Esophagus squamous epithelium (tissue), 5 donors: ENCODE measurements at places on chromosomes 16 and 17.

- no peak for DNase-seq
These were observed 2.8 kb downstream of the KDM6B start for GRCh38 chr17:7836596-7837407.

- DNase-seq: no peak
These were observed 106.5 kb downstream of the MRM1 start for GRCh38 chr17:36707904-36708303.

GRCh38 chr16:67240506-67240905 is 6.8 kb downstream of the FHOD1 start:
- no peak for DNase-seq

- DNase-seq: no peak
These were observed 14.2 kb downstream of the AXIN2 start for GRCh38 chr17:65547253-65547670.

GRCh38 chr17:62064029-62064790 is 868 bp downstream of the MED13 start:
- no peak for DNase-seq

DNA sequence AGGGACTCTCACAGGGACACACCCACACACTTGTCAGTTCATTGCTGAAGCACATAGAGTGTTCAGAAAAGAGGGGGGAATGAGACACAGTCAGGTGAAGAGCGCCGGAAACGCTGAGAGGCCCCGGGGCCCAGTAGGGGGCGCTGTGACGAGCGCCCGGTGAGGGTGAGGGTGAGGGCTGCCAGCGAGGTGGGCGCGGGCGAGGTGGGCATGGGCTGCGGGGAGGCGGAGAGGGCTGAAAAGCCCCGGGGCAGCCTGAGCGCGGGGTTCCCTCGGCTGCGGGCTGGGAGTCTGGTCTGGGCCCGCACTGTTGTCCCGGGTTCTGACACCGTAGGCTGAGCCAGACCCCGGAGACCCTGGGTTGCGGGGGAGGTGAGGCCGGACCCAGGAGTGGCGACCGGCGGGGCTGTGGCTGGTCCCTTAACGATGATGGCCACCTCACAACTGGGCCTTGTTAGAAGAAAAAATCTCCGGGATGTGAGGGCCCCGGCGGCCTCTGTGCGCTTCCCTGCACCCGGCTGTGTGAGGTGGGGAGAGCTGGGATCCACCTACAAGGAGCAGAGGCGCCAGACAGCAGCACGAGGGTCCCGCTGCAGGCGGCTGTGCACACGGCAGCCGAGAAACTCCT is 91.4 kb downstream of the C16orf78 start:
- DNase-seq: no peak

DNA sequence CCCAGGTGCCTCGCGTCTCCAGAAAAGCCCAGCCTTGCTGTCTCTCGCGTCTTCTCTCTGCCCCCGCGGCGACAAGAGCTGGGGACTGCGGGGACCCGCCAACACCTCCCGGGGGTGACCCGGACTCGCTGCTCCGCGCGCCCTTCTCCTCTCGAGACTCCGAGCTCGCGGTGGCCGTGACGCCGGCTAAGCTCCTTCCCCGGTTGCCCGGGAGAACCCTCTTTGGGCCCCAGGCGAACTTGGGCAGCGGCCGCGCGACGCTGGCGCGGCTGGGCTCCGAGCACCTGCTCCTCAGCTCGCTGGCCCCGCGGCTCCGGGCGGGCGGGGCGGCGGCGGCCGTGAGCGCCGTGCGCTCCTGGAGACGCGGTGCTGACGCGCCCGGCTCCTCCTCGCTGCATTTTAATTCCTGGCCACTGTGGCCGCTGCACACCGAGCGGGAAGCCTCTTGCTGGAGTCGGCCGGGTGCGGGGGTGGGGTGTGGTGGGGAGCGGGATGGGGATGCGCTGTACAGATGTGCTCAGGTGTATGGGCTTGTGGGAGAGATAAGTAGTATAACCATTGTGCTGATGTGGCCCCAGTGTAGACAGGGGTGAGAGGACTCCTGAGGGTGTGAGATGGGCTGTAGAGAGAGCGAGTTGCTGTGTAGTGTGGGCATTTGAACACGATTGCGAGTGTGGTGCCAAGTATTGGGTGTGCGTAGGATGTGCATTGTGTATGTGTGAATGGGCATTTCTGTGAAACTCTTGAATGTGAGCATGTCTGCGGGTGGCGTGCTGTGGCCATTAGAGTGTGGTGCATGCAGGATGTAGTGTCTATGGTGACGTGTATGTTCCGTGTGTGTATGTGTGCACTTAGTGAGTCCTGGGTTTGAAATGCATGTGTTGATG is at the start of gene ASIC2:
Gene ASIC2 (minus strand): TSS at position 315 of the 887 bp plus-strand sequence.
- no peak for DNase-seq

DNA sequence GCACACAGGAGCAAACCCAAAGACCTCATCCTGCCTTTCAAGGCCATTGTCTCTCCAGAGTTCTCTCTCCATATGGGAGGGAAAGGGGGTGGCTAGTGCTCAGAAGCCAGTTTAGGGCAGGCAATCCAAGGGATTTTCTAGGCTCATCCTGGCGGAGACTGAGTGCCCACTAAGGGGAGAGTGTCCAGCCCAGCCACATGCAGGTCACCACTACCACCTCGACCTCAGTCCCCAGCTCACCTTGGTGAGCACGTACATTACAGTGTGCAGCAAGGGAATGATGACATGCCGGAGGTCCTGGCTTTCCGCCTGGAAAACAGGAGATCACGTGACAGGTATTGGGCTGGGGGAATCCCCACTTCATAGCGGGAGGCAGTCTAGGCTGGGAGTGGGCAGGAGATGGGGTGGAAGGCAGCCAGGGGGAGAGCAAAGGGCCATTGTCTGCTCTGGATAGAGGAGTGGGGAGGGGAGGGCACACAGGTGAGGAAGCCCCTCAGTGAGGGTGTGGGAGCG is 29.9 kb downstream of the PIK3R6 start:
- no peak for DNase-seq

DNA sequence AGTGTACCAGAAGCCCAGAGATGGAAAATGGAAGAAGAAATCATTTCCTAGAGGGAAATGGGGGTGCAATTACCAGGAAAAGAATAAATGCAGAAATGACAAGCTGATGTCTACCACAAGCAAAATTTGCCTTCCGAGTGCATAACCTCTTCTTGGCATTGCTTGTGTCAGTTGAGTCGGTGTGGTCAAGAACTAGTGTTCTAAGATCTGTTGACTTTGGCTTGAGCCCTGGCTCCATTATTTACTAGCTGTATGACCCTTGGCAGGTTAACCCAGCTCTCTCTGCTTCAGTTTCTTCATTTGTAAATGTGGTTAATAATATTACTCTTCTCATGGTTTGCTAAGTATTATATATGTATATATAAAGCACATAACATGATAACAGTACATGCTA is 273.0 kb upstream of the IRX5 start:
- DNase-seq: no peak

DNA sequence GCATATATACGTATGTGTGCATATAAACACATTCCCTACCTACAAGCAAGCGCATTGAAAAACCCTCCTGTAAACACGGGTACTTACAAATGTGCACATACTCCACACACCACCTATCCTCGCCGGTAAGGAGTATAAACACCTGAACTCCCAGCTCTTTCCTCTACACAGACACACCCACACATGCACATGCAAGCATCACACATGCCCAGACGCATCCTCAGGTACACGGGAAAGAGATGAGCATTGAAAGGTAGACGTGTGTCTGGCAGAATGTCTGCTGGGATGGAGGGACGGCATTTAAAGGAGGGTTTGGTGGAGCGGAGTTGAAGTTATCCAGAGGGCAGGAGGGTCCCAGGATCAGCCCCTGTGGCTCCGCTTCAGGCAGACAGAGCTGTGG is 4.7 kb upstream of the SMTNL2 start:
- DNase-seq: no peak

- DNase-seq: no peak
These were observed 138.0 kb downstream of the NLK start for GRCh38 chr17:28180449-28180848.

GRCh38 chr17:47188271-47188875 is 722 bp downstream of the CDC27 start:
- DNase-seq: no peak

DNA sequence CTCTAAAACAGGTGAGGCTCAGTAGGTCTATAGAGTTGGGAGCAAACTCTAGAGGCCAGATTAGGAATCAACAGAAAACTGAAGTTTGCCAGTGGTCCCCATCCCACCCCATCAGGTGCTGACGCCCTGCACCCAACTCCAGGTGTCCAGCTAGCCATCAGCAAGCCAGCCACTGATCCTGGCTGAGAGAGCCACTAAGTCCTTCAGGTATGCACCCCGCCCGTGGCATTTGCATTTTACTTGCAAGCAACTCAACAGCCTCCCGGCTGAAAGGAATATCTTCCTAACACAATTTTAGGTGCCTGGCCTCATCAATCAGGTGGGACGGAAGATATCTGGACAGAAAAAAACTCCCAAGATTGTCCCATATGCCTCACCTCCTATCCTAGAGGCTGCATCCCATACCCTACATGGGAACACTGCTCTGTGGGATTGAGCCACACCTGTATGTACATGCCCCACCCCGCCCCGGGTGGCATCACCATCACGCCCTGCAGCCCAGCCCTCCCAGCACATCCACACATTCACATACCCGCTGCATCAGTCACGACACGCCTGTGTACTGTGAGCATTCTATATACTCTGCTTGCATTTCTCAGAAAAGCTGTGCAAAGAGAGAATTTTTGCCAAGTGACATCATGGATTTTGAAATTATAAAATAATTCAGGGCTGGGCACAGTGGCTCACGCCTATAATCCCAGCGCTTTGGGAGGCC is 8.3 kb downstream of the OTOP3 start:
- no peak for DNase-seq

DNA sequence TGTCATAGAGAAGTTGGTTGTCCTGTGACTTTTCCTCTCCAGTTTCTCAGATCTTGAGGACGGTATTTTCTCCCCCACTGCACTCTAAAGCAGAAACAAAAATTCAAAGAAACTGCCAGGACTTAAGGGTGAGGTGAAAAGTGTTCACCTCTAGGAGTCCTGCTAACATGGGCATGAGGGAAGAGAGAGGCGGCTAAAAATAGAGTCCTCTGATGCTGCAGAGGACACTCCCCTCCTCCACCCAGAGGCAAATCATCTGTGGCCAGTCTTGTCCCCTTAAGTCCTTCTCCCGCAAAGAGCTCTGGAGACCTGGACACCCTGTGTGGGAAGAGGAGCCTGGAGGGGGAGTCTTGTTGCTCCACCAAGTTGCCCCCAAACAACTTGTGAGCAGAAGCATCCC is 4.7 kb upstream of the DDX19A start:
- no peak for DNase-seq

- no peak for DNase-seq
These were observed 349.2 kb upstream of the HSBP1 start for GRCh38 chr16:83458612-83459011.

DNA sequence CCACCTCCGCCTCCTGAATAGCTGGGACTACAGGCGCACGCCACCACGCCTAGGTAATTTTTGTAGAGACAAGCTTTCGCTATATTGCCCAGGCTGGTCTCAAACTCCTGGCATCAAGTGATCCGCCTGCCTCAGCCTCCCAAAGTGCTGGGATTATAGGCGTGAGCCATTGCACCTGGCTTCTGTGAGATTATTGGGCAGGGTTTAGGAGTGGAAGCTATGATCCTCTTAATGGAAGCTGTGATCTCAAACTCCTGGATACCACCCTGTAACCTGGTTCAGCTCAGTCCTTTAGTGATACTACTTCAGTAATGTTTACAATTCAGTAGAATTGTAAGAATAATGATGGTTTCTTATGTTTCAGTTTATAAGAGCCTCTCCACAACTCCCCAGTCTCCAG is 14.1 kb downstream of the NFE2L1 start:
- DNase-seq: no peak

DNA sequence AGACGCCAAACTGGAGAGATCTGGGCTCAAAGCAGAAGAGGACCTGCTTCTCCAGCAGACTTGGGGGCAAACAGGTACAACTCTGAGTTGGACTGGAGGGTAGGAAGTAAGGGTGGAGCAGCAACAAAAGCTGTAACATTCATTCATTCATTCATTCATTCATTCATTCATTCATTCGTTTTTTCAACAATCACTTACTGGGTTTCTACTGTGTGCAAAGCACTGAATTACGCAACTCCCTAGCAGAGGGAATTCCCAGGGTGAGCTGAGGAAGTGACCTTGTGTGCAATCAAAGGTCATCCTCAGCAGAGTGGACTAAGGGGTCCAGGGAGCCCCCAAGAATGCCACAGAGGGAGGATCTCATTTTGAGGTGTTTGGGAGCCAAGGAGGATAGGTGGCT is 231.1 kb upstream of the SDK2 start:
- DNase-seq: no peak
